ENCODE measurements at places on chromosomes 16 and 17.
A peak's percentile ranks its signal among the peaks of the same experiment; 100 is the strongest.

DNA sequence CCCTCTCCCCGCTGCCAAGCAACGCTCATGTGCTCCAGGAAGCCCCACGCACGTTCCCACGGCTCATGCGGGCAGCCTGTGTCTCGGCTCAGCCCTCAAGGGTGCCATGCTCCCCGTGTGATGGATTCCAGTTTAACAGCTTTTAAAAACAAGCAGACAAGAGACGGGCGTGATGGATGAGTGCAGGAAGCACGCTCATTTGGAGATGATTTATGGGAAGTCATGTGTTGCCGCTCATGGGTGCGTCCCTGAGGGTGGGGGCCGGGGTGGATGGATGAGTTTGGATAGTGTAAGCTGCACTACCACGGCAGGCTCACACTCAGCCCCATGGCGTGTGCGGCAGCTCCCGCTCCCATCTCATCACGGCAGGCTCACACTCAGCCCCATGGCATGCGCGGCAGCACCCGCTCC is 132.8 kb downstream of the RBFOX3 start:
- DNase-seq: no peak

GRCh38 chr17:17228521-17229279 is 8.3 kb downstream of the FLCN start:
- DNase-seq: no peak

DNA sequence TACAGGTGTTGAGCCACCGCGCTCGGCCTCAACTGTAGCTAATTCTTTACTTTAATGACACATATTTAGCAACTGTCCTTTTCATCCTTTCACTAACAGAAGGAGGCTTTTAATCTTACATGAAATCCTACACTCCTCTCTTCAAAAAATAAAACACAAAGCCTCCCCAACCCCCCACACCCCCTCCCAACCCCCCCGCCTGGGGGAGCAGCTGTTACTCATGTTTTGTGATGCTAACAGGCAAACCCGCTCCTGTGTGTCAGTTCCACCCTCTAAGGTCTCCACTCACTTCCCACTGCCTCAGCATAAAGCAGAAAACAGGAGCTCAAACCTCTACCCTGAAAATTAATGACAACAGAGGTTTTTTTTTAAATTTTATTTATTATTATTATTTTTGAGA is 55.4 kb upstream of the SLC25A19 start:
- peak; percentile 53 for DNase-seq

DNA sequence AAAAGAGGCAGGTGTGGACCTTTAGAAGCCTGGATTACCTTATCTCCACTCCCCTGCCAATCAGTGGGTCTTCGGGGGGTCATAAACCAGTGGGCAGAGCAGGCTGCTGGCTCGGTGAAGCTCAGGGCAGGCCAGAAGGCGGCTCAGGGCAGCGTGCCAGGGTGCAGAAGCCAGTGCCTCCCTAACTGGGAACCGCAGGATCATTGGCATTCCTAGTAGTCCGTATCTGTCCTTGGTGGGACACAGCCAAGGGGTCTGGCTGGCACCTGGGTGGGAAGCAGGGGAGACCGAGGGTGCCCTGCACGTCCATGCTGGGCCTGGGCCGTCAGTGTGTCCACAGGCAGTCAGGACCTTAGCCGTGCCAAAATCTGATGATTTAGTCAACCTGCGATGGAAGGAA is 76.8 kb downstream of the SEC14L1 start:
- no peak for DNase-seq

DNA sequence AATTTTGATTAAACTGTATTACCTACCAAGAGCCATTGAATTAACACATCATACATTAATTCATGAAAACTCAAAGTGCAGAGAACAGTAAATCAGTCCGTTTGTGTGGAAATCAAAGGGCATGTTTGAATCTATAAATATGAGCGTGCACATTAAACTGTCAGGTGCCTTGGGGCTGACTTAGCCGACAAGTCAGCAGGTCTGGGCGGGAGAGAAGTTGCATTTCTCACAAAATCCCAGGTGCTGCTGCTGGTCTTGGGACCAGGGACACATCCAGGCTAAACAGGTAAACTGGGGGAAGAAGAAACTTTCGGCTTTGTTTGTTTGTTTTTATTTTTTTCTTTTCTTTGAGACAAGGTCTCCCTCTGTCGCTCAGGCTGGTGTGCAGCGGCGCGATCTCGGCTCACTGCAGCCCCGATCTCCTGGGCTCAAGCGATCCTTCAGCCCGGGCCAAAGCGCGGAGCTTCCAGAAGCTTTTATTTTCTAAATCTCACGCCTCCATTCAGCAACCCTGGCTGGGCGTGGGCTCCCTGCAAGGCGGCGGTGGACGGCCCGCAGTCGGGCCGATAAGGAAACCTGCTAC is 213.9 kb downstream of the MRTFB start:
- no peak for DNase-seq

GRCh38 chr16:720447-720989 is 428 bp upstream of the ANTKMT start:
- peak; percentile 75 for DNase-seq

DNA sequence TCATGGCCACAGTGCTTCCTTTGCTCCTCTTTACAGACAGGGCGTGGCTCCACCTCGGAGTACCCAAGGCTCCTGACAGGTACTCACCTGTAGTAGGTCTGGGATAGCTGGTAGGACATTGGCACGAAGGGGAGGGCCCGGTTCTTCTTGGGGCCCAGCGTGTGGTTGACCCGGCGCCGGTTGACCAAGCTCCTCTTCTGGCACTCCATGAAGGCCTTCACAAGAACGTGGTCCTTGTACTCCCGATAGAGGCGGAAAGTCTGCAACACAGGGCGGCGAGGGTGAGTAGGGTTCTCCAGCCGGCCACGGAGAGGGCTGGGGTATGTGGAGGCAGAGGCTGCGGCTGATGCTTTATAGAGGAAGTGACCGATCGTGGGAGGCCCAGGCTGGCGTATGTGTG is 69.7 kb downstream of the IL21R start:
- DNase-seq: no peak

DNA sequence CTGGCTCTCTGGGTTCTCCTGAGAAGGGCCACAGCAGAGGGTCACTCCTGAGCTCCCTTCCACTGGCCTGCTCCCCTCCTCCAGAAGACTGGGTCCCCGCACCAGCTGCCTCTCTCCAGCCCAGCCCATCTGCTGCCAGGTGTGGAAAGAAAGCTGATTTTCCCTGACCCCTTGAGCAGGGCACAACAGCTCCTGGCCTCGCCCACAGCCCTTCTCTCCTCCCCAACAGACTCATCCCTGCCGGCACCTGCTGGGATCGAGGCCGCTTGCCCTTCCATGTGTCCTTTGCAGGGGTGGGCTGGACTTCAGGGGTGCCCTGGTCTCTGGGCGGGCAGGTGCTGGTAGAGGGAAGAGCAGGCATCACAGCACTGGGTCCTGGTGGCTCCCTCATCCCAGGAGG is 4.8 kb upstream of the SMIM5 start:
- DNase-seq: no peak

- no peak for DNase-seq
These were observed 21.5 kb downstream of the ABCC1 start for GRCh38 chr16:15970743-15971439.

DNA sequence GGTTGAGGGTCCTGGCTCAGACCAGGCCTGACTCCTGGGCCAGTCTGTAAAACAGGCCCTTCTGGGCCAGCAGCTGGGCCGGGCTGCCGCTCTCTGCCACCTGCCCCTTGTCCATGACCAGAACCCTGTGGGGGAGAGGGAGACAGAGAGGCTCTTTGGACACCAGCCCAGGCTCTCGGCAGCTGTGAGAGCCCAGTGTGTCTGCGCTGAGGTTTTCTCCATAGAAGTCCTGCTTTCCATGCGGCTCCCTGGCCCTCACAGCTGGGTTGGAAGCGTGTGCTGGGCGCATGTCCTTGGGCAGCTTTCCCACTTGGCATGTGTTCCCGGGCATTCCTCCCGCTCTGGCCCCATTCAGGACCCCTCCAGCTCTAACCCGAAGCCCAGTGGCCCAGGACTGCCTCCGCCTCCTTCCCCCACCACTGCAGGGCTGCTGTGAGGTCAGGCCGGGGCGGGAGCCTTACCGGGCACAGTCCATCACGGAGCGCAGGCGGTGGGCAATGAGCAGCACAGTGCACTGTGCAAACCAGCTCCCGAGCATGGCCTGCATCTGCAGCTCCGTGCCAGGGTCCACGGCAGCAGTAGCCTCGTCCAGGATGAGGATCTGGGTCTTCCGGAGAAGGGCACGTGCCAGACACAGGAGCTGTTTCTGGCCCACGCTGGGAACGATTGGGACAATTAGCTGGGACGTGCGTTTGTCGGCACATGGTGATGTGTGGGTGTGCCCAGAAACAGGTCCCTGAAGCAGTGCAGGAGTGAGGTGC is 73.0 kb downstream of the ABCC6 start:
- no peak for DNase-seq

GRCh38 chr17:33868899-33869298 is 386.2 kb upstream of the CCL2 start:
- no peak for DNase-seq

DNA sequence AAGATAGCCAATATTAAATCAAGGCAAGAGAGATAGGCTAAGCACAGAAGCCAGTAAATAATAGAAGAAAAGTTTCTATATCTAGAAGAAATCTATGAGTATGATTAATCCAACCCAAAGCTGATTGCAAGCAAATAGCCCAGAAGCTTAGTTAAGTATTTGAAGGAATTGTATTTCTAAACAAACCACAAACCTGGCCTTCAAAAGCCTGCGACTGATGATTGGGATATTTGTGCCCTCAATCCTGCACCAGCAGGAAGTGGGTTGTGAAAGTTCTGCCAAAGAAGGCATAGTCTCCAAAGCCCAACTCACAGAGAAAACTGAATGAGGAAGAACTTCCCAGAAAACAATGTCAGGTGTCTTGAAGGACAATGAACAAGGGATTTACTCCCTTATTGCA is 114.5 kb upstream of the C17orf78 start:
- no peak for DNase-seq

GRCh38 chr17:81329927-81330883 is 35.1 kb upstream of the SLC38A10 start:
- DNase-seq: peak; percentile 79

GRCh38 chr16:66304151-66304550 is 62.3 kb upstream of the CDH5 start:
- DNase-seq: no peak

DNA sequence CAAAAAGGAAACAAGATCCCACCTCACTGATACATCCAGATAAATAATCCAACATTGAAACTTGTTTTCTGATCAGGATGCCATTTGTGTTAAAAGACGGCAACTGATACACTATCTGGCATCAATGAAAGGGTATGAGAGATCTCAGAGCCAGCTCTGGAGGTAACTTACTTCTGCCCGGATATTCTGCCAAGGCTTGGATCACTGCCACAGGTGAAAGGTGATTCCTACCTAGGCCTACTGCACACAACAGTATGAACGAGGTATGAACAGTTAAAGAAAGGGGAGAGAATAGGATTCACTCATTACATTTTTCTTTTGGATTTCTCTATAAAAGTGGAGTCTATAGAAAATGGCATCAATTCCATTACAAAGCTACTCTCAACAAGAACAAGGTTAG is 136.1 kb downstream of the HS3ST3A1 start:
- no peak for DNase-seq

DNA sequence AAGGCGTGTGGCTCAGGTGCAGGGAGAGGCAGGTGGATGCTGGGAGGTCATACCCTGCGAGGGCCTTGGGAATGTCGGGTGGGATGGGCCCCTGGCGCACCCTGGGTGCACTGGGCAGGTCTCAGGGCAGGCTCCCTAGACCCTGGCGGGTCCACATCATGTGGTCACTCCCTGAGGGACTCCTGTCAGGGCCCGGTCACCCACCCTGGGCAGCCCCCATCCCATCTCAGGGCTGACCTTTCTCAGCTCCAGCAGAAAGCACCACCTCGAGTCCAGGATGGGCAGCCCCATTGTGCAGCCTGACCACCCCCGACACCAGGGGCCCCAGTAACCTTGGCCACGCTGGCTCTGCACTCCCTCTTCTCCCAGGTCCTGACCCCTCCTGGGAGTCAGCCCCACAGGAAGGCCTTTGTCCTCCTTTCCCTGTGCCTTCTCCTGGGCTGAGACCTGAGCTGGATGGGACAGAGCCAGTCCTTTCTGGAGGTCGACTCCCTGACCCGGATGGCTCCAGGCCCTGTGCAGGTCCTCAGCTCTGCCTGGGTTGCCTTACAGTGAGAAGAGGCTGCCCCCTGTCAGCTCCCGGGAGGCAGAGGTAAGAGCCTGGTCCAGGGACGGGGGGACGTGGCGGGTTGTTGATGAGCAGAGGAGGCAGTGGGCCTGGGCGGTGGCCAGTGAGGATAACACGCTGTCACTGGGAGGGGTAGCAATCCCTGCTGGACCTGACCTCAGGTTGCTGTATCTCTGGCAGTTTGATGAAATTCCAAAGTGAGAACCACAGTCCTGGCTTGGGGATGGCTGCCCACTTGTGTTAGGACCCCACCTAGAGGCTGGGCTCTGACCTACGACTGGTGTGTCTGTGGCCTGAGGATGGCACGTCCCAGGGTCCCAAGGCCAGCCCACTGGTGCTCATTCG is 77.9 kb downstream of the GOSR1 start:
- DNase-seq: peak; percentile 9

DNA sequence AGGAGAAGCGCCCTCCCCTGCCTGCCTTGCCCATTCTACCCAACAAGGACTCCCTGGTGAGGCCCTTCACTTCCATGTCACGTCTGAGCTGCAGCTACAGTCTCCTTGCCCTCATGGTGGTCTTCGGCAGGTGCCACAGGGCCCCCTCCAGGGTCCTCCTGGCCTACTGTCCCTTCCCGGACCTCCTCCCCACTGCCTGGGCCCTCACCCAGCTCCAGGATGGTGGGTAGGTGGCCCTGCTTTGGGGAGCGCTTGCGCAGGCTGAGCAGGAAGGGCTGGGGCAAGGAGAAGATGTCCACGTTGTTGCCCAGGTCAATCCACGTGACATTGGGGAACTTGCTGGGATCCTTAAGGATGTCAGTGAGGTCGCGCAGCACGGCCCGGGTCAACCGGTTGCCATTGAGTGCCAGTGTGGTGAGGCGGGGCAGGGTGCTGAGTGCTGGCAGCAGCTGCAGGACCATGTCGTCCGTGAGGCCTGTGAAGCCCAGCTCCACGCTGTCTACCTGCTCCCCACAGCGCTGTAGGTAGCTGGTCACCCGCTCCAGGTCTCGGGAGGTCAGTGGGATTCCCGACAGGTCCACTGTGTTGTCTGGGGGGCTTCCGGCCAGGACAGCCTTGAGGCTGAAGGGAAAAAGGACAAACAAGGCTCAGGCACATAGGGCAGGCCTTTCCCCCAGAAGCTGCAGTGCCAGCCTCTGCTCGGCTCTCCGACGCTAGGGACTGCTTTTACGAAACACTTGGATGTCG is 28.3 kb downstream of the TRPV2 start:
- DNase-seq: no peak

Data from suppressor macrophage (primary cell).